ENCODE measurements at places on chromosomes 2 and 18.
A peak's percentile ranks its signal among the peaks of the same experiment; 100 is the strongest.

DNA sequence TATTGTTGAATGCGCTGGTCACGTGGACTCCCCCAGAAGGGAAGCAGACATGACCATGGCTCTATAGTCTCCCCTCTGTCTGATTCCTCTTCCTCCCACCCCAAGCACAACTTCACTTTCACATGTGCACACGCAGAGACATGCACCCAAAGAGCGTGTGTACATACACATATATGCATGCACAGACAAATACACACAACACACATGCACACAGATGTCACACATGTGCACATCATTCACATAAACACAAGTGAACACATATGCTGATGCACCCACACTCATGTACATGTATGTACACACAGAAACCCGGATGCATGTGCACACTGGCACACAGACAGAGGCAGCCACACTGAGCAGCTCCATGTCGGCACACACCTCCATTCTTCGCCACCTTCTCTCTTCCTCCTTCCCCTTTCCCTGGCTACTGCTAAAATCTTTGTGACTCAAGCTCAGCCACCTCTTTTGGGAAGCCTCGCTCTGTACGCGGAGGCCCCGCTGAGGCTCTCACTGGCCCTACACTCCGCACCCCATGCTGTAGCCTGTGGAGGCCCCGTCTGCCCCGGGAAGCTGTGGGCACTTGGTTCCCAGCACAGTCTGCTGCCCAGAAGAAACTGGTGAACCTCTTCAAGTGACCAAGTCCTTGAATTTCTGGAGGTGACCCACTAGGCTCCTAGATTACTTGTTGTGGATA, 101.6 kb upstream of the TEX51 start:
- DNase-seq, result no peak

DNA sequence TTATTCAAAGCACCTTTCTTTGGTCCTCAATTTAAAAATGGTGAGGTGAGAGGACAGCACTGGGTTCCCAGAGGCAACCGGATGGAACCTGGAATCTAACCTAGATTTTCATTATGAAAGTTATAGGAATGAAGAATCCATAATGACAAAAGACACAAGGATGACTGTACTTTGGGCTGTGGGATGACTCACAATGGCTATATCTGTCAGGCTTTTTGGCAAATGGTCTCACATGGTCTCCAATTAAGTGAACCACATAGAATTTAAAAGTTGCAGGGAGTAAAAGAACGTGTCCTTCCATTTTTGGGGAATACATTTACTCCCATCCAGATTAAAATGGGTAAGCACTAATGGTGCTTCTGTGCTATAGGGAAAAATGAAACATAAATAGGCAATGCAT, 31.8 kb upstream of the LYPD1 start:
- DNase-seq, result no peak

DNA sequence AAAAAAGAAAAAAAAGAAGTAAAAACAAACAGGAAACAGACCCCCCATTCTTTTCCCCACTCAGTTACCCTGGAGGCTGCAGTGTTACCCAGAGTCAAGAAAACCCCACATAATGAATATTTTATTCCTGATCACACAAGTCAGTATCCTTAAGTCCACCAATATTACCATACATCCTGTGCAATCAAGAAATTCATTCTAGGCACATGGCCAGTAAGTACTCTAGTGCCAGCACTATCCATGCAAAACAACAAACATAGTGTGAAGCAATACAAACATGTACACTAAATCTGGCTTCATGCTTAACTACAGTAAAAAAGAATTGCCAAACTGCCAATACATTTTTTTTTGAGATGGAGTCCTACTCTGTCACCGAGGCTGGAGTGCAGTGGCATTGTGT, 111.6 kb downstream of the FAM168B start:
- DNase-seq, result no peak

DNA sequence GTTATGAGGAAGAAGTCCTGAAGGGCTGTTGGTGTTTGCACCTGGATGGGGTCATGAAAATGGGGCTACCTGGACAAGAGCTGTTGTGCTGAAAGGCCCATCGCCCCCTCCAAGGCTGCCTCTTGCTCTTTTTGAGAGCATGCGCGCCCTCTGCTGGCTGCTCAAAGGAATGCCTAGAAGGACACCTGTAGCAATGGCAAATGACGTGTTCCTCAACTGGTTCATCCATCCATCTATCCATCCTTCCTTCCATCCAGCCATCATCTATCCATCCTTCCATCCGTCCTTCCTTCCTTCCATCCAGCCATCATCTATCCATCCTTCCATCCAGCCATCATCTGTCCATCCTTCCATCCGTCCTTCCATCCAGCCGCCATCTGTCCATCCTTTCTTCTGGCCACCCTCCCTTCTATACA, 17.2 kb upstream of the RPL31 start:
- peak; percentile 45 for DNase-seq

DNA sequence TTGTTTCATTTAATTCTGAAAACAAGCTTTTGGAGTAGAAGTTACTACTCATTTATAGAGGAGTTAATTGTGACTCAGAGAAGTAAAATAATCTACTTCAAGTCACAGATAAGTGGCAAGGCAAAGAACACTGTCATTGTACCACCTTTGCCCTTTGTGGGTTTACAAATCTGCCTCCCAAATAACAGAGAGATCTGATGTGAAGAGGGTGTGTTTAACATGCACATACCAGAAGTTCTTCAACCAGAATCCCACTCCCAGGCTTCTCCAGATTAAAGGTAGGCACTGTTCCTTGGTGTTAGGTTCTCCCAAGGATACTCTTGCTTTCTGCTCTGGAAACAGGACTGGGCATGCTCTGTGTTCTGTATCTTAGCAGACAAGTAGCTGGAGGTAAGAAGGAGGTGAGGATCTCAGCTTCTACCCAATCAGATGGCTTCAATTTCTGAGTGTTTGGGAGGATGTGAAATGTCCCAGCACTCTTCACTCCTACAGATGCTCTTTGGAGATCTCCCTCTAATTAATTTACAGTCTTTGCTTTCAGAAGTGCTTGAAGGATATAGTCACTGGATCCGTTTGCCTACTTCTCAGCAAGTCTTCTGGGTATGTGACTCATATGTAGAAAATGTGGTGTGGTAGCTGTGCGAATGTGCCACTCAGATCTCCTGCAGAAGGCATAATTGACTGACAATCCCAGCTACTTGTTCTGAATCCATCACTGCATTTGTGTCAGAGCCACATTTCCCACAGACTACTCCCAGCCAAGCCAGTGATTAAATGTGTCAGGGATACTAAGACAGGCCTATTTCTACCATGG, 111.1 kb downstream of the KLHL14 start:
- no peak for DNase-seq

GRCh38 chr2:10971161-10971887, 59.6 kb downstream of the KCNF1 start:
- DNase-seq, result no peak

- DNase-seq, result no peak
Observed at GRCh38 chr2:134372611-134373131, 118.8 kb downstream of the MGAT5 start.

- DNase-seq, result no peak
Observed at GRCh38 chr18:35581898-35582641, 530 bp downstream of the GALNT1 start.

DNA sequence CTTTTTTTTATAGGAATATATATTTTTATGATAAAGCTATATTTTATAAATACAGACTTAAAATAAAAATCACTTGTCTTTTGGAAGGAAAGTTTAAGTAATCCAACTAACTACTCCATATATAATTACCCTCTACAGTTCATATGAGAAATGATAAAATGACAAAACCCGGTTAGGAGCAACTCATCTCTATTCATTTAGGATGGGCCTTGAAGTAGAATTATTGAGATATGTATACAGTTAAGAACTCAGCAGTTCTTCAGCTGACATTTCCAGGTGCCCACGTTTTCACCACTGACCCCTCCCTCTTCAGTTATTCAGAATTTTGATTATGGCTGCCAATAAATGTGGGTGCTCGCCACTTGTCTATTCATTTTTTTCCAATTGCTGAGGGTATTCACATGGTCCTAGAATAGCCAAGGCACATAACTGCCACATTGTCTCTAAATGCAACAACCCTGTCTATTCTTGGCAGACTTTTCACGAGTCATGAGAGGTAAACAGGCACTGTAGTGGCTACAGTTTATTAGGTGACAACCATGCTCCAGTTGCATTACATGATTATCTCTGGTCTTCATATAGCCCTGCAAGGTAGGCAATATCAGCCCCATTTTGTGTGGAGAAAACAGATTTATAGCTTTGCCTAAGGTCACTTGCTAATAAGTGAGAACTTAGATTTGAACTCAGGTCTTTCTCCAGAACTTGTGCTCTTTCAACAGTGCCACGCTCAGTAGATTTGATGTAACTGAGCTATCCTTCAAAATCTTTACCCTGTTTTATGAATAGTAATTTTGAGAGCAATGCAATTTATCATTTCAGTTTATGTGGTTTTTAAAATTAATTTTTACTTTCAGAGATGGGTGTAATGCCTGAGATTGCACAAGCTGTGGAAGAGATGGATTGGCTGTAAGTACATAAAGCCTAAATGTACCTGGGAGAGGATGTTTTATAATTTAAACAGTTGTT, 2.9 kb downstream of the DDX1 start:
- DNase-seq, result no peak

- no peak for DNase-seq
Observed at GRCh38 chr2:152405206-152406118, 70.5 kb downstream of the FMNL2 start.

GRCh38 chr18:35409911-35410310, 32.8 kb upstream of the ZNF396 start:
- no peak for DNase-seq

- DNase-seq, result no peak
Observed at GRCh38 chr2:941871-942270, 8.8 kb upstream of the SNTG2 start.

- DNase-seq, result no peak
Observed at GRCh38 chr2:138359532-138359931, 142.0 kb upstream of the SPOPL start.

GRCh38 chr18:79046522-79046921, 22.7 kb upstream of the ATP9B start:
- no peak for DNase-seq

DNA sequence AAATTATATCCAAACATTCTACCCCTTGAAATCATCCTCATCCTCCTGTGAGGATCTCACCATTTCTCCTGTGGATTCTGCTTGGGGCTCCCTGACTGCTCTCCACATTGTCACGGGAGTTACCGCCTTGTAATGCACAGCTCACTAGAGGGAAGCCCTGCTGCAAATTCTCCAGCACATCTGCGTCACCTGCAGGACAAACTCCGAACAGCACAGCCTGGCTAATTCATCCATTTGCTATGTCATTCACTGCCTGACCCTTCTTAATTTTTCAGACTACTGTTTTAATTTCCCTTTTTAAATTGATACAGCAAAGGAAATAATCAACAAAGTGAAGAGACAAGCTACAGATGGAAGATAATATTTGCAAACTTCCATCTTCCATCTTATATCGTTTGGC, 627.4 kb downstream of the FBXO15 start:
- no peak for DNase-seq

DNA sequence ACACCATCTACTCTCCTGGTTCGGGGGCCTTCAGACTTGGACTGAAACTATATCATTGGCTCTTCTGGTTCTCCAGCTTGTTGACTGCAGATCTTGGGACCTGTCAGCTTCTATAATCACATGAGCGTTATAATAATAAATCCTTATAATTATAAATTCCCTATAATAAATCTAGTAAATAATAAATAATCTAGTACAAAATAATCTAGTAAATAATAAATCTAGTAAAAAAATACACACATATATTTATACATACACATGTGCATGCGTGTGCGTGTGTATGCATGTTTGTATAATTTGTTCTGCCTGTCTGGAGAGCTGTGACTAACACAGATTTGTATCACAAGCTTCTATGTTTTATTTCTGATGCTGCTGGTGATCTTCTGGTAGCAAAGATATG, 40.8 kb downstream of the KATNAL2 start:
- DNase-seq, result no peak

- no peak for DNase-seq
Observed at GRCh38 chr2:69196327-69197117, 183.5 kb downstream of the ANTXR1 start.

GRCh38 chr2:238892796-238893195, 44.9 kb downstream of the TWIST2 start:
- no peak for DNase-seq

DNA sequence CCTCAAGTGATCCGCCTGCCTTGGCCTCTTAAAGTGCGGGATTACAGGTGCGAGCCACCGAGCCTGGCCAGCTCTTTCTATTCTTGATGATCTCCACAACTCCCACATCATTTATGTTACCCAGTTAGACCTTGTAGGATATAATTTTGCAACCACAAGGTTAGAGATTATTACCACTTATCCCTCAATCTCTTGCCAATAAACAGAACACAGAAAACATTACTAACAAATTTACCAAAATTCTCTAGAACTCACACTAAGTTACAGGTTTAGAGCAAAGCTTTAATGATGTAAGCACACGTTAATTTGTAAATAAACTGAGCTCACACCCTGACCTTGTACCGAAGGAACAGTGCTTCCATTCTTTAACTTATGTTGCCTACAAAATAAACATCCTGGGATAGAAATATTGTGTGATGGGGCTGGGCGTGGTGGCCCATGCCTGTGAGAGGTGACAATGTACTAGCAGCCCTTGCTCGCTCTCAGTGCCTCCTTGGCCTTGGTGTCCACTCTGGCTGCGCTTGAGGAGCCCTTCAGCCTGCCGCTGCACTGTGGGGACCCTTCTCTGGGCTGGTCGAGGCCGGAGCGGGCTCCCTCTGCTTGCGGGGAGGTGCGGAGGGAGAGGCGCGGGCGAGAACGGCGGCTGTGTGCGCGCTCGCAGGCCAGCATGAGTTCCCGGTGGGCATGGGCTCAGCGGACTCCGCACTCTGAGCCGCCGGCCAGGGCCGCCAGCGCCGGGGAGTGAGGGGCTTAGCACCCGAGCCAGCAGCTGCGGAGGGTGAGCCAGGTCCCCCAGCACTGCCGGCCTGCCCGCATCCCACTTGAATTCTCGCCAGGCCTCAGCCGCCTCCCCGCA, 42.1 kb upstream of the ITSN2 start:
- no peak for DNase-seq

DNA sequence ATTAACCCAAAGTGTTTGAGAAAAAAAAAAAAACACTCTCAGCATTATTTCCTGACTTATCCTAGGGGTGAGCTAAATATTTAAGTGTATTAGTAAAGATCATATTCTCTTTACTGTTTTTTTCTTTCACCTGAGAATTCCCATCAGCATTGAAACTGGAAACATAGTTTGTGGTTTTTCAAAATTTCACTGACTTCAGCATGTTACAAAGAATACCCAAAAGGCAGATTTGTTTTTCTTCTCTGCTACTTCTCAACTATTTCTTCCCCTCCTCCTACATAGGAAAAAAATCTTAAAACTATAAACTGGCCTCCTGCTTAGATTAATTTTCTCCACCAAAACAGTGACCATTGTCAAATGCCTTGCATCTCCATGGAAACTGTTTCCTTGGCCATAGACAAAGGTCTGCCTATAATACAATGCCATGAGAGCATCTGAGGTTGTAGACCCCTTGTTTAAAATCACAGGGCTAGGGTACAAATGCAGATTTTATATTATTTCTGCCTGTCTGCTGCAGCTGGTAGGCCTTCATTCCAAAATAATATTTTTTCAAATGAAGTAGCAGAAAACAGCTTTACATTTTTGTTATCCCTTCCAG, 179.7 kb upstream of the GALNT5 start:
- no peak for DNase-seq
